ENCODE measurements at places on chromosomes 3 and 15.
A peak's percentile ranks its signal among the peaks of the same experiment; 100 is the strongest.

DNA sequence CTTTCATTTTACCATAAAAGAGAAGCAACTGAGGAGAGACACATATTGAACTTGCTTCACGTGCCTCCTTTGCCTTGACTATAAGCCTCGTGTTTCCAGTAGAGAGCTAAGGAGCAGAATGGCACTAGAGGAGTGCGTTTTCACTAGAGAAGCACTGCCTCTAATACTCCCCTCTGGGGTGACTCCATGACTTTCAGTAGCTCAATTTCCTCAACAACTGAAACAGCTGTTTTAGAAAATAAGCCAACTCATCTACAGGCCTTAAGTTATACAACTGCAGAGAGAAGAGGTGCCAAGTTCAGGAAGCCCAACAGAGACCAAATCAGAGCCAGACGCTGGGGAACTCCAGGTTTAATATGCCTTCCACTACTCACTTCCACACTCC, 1.9 kb downstream of the UBP1 start:
- DNase-seq: peak; percentile 37

GRCh38 chr3:152419748-152420147, 151.0 kb downstream of the MBNL1 start:
- no peak for DNase-seq

GRCh38 chr3:58307639-58308215, 1.4 kb downstream of the HTD2 start:
- no peak for DNase-seq

GRCh38 chr3:177594096-177594495, 396.8 kb upstream of the TBL1XR1 start:
- no peak for DNase-seq

DNA sequence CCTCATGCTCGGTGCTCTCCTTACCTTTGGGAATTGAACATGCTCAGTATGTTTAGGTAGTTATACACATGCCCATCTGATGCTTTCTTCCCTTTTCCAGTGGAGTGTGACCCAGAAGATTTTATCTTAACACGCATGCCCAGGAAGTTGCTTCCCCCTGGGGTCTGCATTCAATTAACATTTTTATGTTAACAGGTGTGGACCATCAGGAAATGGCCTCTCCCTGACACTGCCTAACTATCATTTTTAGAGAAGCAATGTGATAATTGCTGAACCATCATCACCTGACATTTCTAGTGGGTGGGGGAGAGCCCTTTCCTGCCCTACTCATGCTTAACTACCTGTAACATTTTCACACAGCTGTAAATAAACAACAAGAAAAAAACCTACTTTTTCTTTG, 55.1 kb upstream of the TGFBR2 start:
- no peak for DNase-seq

DNA sequence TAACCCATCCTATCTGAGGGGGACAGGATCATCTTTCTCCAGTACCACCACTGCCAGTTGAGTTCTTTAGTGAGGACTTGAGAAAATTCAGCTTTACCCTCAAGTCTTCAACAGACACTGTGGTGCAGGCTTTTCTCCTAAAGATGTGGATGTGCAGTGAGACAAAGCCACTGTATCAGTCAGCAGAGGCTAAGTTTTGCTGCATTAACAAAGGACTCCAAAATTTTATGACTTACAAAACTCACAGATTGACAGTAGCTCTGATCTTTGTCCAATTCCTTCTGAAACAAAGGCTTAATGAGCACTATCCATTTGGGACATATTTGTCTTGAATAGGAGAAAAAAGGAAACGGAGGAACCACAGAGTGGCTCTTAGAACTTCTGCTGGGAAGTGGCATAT, 87.9 kb downstream of the MITF start:
- no peak for DNase-seq

DNA sequence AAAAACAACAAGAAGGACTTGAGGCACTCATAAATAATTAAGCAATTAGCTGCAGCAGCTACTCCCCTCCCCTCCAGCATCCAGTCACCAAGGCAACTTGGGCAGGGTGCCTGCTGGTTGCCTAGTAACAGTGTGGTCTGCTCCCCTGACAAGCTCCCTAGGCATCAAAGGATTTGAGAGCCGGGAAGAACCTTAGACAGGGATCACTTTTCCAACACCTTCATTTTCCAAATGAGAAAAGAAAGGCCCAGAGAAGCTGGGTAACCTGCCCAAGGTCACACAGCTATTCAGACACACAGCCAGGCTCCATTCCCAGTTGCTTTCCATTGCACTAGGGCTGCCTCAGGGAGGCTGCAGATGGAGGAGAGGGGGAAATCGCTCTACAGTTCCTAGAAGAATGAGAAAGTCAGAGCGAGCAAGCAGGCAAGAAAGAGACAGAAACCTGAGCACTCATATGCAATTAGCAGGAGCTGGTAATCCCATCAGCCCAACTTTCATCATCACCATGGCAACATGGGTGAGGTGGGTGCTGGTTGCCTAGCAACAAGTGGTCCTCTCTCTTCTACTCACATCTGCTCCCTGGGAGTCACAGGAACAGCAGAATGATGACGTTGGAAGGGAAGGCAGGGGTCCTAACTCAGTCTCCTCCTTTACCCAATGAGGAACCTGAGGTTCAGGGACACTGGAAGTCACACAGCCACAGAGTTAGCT, 3.6 kb upstream of the EIF4E3 start:
- no peak for DNase-seq

GRCh38 chr3:61628636-61629035, 67.3 kb downstream of the PTPRG start:
- DNase-seq: no peak

GRCh38 chr3:23873941-23874340, 42.8 kb downstream of the NKIRAS1 start:
- DNase-seq: no peak

- DNase-seq: no peak
Measured at GRCh38 chr15:94395640-94396039, 164.3 kb downstream of the MCTP2 start.

GRCh38 chr3:5296362-5296761, 108.9 kb downstream of the EDEM1 start:
- no peak for DNase-seq

DNA sequence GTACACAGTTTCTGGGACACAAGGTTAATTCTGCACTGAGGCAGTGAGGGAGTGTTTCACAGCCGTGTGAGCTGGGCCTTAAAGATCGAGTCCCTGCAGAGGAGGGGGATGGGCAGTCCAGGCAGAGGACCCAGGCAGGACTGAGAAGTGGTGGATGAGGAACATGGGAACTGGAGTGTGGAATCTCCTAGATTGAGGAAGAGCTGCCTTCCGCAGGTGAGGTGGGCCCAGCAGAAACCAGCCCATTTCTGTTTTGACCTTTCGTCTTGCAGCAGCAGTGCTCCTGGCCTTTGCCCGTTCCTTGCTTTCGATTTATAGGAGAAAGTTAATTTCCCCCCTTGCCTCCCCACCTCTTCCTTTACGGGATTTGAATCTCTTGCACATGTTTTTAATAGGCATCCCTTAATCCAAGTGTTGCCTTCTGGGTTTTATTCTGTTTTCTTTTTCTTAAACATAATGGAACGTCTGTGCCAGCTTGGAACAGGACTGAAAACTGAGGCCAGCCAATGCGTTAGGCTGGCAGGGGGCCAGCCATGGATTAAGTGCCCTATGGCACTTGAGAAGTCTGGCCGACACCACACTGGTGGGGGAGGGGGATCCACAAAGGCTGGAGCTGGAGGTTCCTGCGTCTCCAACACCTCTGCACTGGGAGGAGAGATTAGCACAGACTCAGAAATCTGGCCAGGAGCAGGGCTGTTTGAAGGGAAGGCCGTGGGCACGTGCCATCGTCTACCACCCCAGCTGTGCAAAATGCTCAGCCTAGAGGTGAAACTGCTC, 78.1 kb downstream of the AAGAB start:
- DNase-seq: peak; percentile 66

GRCh38 chr15:47376190-47376589, 341.1 kb upstream of the SEMA6D start:
- DNase-seq: no peak

- DNase-seq: no peak
Measured at GRCh38 chr15:46408312-46408711, 773.5 kb downstream of the SQOR start.

DNA sequence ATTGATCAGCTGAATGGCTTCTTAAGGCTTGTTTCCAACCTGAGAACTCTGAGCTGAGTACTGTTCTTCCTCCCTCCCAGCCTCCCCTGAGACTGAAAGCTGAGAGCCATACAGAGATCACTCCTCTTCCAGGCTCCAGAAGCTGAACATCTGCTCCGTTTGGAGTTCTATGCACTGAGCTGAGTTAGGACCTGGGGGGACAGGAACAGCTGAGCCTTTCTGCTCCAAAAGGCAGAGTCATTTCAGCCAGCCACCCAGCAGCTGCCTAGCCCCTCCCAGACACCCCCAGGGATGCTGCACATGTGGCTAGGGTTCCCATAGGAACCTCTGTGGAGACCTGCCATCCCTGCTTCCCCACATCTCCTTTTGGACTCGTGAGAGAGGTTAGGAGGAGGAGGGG, 64.2 kb upstream of the GLCE start:
- DNase-seq: peak; percentile 85

- no peak for DNase-seq
Measured at GRCh38 chr15:41893422-41894250, at the start of gene SPTBN5. Gene SPTBN5 (minus strand): TSS chr15:41894053. CDS start chr15:41893497, 556 bp downstream.

- DNase-seq: no peak
Measured at GRCh38 chr3:127226946-127227842, 34.3 kb downstream of the PRR23E start.

Data from right hindlimb (tissue), 1 donor.